ENCODE measurements at places on chromosomes 2 and 18. TPM values are rescaled to one million over a fixed set of nuclear protein-coding genes. Genes with fewer than 3 reads are reported as not detected.
A peak's percentile ranks its signal among the peaks of the same experiment; 100 is the strongest.

BCL11A gene
- total RNA-seq: 1.2 TPM

ASXL3 gene
- not detected for total RNA-seq

CRACDL gene
- 0.79 TPM for total RNA-seq

EFR3B gene
- total RNA-seq: 0.60 TPM

VWA3B gene
- 0.21 TPM for total RNA-seq

CDH7 gene
- not detected for total RNA-seq

BCS1L gene
- 55.3 TPM for total RNA-seq

SYT4 gene
- total RNA-seq: not detected

TTC32 gene
- 39.4 TPM for total RNA-seq

LONRF2 gene
- 0.10 TPM for total RNA-seq

HOXD3 gene
- not detected for total RNA-seq

CHRND gene
- total RNA-seq: not detected

GRCh38 chr2:127174136-127174535 lies 46.0 kb downstream of the CYP27C1 start:
- DNase-seq: no peak

GRCh38 chr2:60175290-60175689 lies 378.2 kb downstream of the BCL11A start:
- DNase-seq: no peak

GRCh38 chr2:190799999-190800398 lies 80.6 kb upstream of the GLS start:
- no peak for DNase-seq

GRCh38 chr18:10928772-10929373 lies 220.5 kb downstream of the PIEZO2 start:
- no peak for DNase-seq

DNA sequence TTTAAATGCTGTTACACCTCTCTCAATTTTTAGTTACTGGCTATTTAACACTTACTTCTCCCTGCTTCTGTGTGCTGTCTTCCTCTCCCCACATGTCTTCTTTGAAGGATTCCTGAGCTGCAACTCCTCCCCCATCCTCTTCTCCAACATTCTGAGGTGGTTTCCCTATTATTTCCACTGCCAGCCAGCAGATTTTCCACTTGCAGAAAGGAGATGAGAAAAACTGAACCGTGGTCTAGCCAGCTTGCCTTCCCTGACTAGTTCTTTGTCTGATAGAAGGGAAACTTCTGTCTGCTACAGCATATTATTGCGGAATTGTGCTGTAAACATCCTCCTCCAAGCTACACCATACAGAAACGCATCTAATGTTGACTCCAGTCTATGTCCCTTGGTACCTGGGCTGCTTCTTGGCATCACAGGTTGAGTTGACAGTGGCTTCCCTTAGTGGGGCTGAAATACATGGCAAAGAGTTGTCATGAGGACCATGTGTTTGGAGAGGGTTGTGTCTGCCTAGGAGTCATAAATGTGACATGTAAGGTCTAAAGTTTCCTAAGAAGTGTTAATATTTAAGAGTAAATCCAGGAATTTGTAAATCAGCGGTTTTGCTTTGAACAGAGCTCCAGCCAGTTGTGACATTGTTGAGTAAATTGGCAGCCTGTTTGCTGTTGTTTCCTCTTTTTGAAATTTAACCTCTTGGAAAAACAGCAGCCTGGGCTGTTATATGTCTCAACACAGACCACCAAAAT lies 68.3 kb upstream of the RND3 start:
- DNase-seq: no peak

- DNase-seq: no peak
Observed at GRCh38 chr2:50623244-50623643, 408.7 kb downstream of the NRXN1 start.

- no peak for DNase-seq
Observed at GRCh38 chr2:100987536-100987935, 14.6 kb upstream of the RPL31 start.

DNA sequence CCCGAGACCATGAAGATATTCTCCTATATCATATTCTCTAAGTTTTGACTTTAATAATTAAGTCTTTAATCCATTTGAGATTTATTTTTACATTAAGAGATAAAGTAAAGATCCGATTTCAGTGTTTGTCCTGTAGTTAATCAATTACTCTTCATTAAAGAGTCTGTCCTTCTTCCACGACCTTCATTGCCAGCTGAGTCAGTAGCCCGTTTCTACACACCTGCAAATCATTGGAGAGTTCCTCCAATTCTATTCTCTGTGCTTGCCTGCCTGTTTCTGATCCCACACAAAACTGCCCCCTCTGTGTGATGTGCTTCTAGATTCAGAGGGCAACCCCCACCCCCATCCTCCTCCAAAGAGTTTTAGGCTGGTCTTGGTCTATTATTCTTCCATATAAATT lies 119.2 kb downstream of the KCNF1 start:
- no peak for DNase-seq

GRCh38 chr18:74397572-74397971 lies 59.5 kb downstream of the DIPK1C start:
- no peak for DNase-seq

GRCh38 chr18:61531182-61531581 lies 198.0 kb downstream of the CDH20 start:
- DNase-seq: no peak

DNA sequence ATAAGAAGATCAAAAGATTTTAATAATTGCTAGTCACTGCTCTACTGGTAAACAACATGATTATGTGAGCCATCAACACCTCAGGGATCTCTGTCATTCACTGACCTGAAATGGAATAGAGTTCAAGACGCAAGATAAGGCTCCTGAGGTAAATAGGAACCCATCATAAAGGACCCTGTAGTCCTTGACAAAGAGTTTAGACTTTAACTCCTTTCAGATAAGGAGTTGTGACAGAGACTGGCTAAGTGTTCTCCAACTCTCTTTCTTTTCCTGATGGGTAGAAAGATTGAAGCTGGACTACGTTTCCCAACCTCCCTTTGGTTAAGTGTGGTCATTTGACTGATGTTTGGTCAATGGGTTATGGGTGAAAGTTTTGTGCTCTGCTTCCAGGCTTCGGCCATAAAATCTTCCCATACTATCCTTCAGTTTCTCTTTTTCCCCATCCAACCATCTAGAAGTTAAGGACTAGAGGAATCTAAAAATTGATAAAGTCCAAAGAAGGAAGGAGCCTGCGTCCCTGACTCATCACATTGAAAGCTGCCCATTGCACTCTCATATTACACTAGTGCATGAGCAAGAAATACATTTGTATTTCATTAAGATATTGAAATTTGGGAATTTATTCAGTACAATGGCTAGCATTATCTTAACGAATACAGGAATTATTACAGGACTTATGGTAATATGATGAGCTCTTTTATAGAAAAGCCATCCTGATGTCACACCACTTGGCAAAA lies 293.7 kb upstream of the ACVR2A start:
- DNase-seq: no peak

DNA sequence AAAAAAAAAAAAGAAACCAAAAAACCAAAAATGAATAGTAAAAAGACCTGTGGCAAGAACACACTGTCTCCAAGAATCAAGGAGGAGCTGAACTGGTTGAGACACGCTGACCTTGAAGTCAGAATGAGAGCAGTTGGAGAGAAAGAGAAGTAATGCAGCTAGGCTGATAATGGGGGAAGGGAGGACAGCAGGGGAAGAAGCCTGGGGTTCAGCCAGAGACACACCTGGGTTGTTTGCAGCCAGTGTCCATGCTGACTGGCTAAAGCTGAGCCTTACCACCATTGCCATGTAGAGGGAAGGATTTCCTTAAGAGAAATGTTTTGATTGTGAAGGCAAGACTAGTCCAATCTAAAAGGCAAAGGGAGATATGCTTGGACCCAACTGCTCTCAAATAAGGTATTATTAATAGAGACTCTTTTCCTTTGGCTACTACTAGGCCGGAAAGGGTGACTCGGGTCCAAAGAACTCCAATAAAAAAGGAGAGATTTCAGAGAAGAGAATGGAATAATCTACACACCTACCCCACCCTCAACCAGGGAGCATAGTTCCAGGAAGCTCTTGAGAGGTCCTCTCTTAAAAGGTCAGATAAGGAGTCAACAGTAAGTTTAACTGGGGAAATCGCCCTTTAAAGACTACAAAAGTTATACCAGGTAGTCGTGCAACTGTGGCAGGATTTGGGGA lies 25.2 kb upstream of the REL start:
- no peak for DNase-seq

DNA sequence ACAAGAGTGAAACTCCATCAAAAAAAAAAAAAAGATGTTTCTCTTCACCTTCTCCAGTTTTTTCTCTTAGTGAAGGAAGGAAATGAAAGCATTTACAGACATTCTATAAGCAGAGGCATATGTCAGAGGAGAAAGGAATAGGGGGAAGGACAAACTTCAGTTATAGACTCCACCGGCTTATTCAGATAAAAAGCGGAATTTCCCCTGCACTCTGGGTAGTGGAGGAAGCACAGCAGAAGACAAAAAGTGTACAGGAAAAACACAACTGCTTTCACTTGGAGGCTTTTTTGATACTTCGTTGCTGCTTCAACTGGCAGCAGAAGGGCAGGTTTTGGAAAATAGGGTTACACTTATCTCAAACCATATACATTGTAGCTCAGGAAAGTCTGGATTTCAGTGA lies 3.2 kb upstream of the MGAT4A start:
- no peak for DNase-seq

GRCh38 chr2:139033300-139033699 lies 253.1 kb upstream of the NXPH2 start:
- DNase-seq: no peak

DNA sequence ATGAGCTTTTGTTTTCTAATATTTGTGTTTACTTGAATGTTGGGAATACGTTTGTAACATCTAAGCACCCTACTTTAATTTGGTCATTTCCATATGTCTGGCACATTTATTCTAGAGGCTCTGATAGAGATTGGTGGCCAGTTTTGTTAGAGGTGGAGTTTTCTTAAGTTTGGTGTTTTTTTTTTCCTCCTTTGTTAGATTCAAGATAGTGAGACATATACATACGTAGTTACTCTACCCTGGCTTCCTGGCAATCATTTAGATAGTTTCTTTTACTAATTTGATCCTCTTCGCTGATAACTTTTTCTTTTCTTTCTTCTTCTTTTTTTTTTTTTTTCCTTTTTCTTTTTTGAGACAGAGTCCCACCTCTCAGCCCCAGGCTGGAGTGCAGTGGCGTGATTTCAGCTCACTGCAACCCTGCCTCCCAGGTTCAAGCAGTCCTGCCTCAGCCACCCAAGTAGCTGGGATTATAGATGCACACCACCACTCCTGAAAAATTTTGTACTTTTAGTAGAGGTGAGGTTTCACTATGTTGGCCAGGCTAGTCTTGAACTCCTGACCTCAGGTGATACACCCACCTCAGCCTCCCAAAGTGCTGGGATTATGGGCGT lies 26.6 kb downstream of the SMCHD1 start:
- DNase-seq: no peak

DNA sequence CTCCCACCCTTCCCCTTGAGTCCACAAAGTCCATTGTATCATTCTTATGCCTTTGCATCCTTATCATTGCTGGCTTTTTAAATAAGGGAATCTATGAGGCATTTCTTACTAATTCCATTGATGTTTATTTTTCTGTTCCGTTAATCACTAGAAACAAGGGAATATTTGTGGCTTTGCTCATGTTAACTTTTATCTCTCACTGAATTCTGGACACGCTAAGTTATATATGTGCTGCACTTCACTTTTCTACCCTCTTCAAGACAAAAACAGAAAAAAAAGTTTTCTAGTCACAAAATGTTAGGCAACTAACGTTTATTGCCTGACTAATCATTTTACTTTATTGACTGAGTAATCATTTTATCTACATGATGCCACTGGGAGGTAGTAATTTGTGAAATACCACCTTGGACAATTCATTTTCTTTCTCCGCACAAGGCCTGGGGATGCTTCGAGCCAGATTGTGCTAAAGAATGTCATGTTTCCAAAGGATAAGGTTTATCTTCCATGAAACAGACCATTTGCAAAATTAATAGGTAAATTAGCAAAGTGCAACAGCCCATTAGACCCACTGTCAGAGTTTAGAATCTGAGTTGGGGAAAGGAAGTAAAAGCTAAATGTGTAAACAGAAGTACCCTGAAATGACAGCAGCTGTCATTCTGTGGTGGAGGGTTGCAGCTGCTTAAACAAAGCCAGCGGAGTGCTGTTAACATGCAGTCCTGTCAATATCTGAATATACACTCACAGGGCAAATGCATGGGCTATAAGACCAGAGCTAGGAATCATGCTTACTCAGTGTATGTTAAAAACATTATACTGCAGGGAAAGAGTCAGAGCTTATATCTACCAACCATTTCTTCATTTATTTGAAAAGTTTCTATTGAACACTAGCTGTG lies 658.7 kb downstream of the CNTNAP5 start:
- no peak for DNase-seq

DNA sequence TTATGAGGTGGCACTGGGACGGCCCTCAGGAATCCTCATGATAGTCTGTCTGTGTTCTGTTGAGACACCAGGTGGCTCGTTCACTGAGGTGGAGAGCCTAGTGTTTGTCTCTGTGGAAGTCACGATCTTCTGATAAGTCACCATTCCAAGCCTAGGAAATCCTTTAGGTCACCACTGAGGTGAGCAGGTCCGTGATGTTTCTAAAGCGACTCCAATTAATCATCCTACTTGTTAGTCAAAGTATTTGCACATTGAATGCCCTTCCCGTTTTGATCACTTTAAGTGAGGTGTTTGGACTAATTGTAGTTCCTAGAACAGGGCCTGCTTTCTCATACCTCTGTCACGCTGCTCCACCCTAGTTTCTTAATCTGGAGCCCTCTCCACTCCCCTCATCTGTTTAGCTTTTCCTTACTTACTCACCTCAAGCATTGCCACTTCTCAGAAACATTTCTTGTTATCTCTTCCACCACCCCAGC lies 28.0 kb upstream of the DSG3 start:
- no peak for DNase-seq

GRCh38 chr2:204530464-204530805 lies 14.8 kb upstream of the PARD3B start:
- no peak for DNase-seq

GRCh38 chr2:226135861-226136548 lies 663.6 kb downstream of the IRS1 start:
- no peak for DNase-seq

DNA sequence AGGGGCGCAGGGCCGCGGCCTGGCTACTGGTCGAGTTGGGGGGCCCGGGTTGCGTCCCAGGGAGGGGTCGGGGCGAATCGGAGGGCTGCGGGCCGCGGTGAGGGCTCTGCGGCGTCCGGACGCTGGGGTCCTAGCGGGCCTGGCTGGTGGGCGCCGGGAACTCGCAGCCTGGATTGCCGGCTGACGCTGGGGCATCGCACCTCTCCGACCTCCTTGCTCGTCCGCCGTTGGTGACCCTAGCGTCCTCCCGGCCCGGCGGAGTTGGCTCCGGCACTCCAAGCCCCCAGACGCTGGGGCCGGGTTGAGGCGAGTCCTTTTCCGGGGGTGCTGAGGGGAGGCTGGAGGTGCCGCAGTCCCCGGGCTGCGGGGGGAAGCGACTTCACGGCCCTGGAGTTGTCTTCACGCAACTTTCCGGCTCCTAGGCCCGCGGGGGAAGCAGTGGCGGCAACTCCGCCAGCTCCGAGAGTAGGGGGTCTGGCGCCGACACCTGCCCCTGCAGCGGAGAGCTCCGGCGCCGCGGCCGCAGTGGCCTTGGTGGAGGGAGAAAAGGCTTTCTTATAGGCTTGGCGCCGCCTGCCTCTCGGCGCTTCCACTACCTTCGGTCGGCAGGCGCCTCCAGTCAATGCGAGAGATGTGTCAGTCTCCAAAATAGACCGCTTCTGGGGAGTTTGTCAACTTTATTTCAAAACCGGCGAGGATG lies 70.3 kb downstream of the HAUS1 start:
- DNase-seq: peak; percentile 75
